ENCODE measurements at places on chromosomes 2 and 18.

DNA sequence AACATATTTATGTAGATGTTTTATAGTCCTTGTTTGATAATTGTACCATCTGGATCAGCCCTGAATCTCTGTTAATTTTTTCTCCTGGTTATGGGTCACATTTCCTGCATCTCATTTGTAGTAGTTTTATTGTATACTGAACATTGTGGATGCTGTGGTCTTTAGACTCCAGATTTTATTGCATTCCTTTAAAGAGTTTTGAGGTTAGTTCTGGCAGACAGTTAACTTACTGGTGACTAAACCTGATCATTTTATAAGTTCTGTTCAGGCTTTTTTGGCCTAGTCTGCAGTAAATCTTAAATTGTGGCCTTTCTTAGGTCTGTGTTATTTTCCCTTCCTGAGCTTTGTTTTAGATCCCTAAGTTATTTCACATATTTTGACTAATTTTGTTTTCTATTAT, 84.3 kb downstream of the FANCL start:
- DNase-seq, result no peak

GRCh38 chr2:207385903-207386302, 143.9 kb upstream of the CREB1 start:
- DNase-seq, result no peak

GRCh38 chr18:4986066-4986465, 211.0 kb downstream of the AKAIN1 start:
- DNase-seq, result no peak

DNA sequence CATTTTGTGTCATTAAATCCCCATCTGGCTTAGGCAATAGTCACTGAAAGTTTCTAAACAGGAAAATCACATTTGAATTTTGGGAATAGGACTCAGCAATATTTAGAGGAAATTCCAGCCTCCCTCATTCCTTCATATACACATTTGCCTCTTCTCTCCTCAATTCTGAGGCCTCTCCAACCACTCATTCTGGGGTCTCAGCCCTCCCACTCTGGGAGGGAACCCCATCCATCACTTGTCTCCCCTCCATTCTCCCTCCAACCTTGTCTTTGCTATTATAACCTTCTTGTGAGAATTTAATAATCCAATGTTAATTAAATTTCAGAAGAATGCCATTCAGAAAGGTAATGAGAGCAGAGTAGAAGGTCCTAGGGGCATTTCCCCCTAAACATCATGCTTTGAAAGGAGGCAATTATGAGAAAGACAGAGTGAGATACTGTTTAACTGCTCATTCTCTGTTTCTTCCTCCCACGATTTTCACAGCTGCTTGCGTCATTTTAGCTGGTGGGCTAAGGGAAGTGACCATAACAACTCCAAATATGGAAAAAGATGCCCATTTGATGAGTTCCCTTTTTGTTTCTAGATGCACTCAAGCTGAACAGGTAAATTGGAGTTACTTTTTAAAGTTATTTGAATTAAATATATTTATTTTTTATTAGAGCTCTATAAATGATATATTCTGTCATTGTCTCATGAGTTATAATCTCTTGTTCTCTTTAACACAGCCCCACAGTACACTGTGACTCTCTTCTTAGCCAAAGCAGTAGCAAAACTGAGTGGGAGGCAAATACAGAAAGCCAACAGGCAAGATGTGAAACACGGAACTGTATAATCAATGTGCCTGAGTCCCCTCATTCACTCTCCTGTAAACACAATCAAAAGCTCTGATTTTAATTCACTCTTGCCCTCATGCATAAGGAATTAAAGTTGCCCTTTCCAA, 135.1 kb downstream of the DLGAP1 start:
- DNase-seq, result no peak

DNA sequence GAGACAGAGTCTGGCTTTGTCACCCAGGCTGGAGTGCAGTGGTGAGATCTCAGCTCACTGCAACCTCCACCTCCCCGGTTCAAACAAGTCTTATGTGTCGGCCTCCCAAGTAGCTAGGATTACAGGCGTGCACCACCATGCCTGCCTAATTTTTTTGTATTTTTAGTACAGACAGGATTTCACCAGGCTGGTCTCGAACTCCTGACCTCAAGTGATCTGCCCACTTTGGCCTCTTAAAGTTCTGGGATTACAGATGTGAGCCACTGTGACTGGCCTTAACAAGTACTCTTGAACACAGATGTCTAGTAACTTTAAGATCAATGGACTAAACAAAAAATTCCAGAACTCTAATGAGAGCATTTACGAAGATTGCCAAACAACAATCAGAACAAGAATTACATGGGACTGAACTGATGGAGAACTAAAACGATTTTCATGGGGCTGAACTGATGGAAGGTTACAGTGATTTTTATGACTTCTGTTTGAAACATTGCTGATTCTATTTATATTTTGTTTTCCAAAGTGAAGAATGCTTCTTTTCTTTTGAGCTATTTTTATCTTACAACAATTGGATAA, 46.5 kb upstream of the ST3GAL5 start:
- no peak for DNase-seq

GRCh38 chr2:46827274-46828134, 88.1 kb downstream of the MCFD2 start:
- peak; percentile 34 for DNase-seq

DNA sequence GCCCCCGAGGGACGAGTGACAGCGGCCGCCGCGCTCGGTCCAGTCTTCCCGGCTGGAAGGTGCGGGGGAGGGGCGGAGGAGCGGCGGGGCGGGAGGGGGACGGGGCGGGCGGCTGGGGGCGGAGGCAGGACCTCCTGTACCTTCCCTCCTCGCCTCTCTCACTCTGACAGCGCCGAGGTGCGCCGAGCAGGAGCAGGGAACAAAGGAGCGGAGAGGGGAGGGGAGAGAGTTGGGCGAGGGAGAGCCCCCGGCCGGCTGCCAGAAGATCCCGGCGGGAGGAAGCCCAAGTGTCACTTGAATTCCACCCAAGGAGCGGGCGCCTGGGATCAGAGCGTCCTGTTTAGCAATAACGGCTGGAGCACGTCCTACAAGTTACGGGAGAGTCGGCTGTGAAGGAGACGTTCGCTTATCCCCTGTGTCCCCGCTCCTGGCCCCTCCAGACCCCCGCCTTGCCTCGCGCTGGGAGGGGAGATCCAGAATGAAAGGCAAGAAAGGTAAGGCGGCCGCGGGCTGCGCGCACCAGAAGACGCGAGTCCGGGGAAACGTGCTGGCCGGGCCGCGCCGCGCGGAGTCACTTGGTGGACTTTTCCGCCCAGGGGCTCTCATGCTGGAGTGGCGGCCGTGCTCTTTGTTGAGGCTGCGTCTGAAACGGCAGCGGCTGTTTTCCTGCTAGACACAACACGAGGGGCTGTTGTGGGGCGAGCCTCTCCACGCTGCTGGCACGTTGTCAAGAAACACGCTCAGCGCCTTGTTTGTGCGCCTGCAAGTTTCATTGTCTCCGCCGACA, at the start of gene TGIF1:
TGIF1 (plus strand) TSS at position 161 of the 787 bp plus-strand sequence; CDS start at position 479, 318 bp downstream.
- DNase-seq, result no peak
